ENCODE measurements at places on chromosomes 7 and 10. TPM values are rescaled to one million over a fixed set of nuclear protein-coding genes. Genes with fewer than 3 reads are reported as not detected.

The CYP3A5 gene
- polyA plus RNA-seq: 55.3 TPM

The OR2F2 gene
- not detected for polyA plus RNA-seq

The RUFY2 gene
- polyA plus RNA-seq: 7.0 TPM

GRCh38 chr7:142809671-142810070, 38.9 kb downstream of the PRSS2 start:
- DNase-seq: no peak

- peak; percentile 86 for DNase-seq
These were observed 842 bp upstream of the SKIDA1 start for GRCh38 chr10:21526188-21526859.

- no peak for DNase-seq
These were observed 34.0 kb downstream of the ITGB8 start for GRCh38 chr7:20364571-20365196.

DNA sequence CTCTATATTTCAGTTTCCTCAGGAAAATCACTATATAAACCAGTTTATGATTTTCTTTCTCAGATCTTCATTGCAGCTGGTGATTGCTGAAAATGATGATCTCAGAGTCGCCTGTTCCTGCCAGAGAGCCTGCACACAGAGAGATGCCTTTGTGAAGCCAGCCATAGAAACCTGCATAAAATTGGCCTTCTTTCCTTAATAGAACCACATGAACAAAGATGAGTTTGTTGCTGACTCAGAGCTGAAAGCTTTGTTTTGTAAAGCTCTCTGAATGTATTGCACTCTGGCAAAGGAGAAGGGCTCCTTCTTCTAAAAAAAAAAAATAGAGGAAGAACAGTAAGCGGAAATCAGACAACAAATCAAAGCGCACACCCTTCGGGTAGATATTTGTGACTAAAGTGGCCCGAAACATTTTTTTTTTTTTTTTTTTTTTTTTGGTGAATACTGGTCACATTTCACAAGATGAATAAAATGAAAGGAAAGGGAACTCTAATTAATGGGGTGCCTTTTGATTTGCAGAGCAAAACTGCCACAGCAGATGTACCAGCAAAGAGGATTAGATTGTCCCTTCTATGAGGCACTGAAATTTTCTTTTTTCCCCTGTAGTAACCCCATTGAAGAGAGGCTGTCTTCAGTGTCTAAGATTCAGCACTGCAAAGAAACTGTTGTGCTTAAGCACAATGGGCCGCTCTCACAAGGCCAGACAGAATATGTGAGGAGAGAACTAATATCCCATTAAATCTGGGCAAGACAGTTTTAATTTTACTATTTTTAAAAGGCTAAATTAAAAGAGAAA, 75.1 kb upstream of the PTPRZ1 start:
- no peak for DNase-seq

GRCh38 chr10:6667679-6668270, 87.7 kb upstream of the PRKCQ start:
- DNase-seq: peak; percentile 62

DNA sequence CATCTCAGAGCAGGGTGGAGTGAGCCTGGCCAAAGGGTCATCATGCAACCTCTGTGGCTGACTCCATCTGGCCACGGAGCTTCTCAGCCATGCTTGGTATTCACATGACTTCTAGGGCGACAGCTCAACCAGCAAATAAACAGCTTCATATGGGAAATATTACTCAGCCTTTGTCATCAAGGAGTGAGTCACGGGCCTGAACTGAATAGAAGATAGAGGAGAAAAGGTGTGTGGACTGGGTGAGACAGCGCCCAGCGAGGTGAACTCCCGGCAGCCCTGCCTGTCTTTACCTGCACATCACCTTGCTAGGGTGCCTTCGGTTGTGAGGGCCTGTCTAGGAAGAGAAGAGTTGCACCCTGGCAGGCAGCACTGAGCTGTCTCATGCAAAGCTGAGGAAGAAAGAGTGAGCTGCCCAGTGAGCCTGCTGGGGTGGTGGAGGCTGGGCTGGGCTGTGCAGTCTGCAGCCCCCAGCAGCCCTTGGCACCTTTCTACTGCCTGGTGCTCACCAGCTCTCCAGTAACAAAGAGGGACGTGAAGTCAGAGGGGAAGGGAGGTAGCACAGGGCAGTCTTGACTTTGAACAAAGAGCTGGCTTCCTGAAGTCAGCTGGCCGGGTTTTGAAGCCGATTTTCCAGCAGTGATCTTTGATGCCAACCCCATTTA, 114.2 kb downstream of the EGFR start:
- peak; percentile 74 for DNase-seq

GRCh38 chr10:68101066-68101465, 8.2 kb upstream of the MYPN start:
- DNase-seq: no peak

DNA sequence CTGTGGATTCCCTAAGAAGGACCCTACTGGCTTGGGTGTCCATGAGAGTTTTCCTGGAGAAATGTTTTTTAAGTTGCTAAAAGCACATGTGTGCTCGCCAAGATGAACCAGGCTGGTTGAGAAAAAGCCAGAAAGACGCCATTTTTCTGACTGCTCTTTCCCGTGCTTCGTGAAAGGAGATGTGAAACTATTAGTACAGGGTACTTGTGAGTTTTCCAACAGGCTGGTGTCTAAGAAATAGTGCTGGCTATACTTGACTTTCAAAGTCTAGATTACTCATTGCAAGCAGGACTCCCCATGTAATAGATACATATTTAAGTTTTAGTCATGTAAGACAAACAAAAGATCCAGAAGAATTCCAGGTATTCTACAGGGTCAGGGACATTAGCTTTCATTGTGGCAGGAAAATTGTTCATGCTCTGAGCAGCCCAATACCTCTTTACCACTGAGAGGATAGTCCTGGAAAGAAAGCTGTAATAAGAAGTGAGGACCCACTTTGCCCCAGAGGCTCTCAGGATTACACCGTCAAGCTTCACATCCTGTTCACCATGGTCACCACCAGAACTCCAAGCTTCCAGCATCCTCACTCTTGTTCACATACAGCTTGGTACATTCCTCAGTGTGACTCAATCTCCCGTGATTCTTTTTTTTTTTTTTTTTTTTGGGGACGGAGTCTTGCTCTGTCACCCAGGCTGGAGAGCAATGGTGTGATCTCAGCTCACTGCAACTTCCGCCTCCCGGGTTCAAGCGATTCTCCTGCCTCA, 43.8 kb upstream of the ICA1 start:
- no peak for DNase-seq

DNA sequence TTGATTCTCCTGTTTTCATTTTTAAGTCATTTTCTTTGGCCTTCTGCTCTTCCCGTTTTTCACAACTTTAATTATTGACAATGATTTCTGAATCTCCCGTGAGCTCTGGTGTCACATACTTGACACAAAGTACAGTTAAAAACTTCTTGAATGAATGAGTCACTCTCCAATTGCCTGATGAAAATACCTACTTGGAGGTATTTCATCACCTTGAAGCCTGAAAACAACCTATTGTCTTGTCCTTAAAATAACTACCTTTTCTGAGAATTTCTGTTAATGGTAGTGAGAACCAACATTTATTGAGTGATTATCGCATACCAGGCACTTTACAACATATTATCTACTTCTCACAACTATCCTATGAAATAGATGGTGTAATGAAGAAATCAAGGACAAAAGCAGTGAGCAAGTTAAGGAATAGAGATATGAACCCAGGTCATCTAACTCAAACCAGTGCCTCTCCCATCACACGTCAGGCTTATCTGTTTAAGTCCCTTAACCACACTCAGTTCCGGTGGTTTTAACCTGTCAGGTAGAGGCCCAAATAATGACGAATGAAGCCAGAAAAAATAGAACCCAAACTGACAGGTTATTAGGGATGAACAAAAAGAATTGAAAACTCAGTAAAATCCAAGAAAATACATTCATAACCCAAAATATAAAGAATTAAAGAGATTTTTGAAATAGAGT, 11.6 kb downstream of the BET1 start:
- no peak for DNase-seq

- DNase-seq: no peak
These were observed 31.0 kb upstream of the CAV2 start for GRCh38 chr7:116468534-116468933.
